Pancreas (tissue), 10 donors: ENCODE measurements at places on chromosomes 3 and 15. TPM values are rescaled to one million over a fixed set of nuclear protein-coding genes. Genes with fewer than 3 reads are reported as not detected.

PARP15 gene
- polyA plus RNA-seq, result 0.80 TPM

- H3K36me3 ChIP-seq, result no peaks in the 10 kb centered on the region
- no peak for DNase-seq
- H3K27ac ChIP-seq, result no peak overlapping the region
- H3K4me3 ChIP-seq, result no peak overlapping the region
- no peaks in the 10 kb centered on the region for H3K4me1 ChIP-seq
Measured at GRCh38 chr3:159229116-159229680, 427.3 kb downstream of the MFSD1 start.

BFSP2 gene
- polyA plus RNA-seq, result not detected

TTLL13 gene
- 2.4 TPM for polyA plus RNA-seq

DNA sequence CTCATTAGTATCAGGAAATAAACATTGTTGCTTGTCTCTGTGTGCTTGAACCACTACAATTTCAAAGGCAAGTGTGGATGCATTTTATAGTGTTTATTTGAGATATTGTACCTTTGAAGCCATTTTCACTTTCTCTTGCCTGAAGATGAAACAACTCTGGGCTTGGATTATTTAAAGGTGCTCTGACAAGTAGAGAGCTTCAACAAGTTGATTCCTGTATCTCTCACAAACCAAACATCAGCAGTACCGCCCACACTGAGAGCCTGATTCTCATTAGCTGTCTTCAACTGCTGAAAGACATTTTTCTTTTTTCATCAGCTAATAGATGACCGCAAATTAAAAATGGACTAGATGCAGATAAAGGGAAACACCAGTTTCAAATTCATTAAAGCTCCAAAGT is 806 bp upstream of the CERS3 start:
- DNase-seq, result no peak
- no peak overlapping the region for H3K27ac ChIP-seq
- H3K27me3 ChIP-seq, result no peaks in the 10 kb centered on the region
- no peak overlapping the region for H3K4me3 ChIP-seq
- no peaks in the 10 kb centered on the region for H3K36me3 ChIP-seq

DNA sequence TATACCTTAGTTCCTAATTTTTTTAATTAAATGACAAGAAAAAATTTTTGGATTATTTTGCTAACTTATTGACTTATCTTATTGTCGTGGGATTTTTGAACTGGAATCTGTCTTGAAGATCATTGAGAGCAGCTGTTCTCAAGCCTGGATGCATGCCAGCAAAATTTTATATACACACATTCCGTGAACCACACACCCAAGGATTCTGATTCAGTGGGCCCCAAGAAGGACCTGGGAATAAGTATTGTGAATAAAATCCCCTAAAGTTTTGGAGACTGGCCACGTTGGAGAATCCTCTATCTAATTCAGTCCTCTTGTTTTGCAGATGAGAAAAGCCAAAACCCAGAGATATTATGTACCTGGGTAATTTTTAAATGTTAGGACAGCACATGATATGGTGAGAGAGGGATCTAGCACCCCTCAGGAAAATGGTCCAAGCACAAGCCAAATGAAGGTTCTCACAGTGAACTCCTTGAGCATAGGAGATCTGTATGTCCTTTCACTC is 55.2 kb downstream of the UNC13C start:
- DNase-seq, result no peak
- H3K27me3 ChIP-seq, result peaks cover 6% of the 10 kb centered on the region
- no peaks in the 10 kb centered on the region for H3K4me1 ChIP-seq

DNA sequence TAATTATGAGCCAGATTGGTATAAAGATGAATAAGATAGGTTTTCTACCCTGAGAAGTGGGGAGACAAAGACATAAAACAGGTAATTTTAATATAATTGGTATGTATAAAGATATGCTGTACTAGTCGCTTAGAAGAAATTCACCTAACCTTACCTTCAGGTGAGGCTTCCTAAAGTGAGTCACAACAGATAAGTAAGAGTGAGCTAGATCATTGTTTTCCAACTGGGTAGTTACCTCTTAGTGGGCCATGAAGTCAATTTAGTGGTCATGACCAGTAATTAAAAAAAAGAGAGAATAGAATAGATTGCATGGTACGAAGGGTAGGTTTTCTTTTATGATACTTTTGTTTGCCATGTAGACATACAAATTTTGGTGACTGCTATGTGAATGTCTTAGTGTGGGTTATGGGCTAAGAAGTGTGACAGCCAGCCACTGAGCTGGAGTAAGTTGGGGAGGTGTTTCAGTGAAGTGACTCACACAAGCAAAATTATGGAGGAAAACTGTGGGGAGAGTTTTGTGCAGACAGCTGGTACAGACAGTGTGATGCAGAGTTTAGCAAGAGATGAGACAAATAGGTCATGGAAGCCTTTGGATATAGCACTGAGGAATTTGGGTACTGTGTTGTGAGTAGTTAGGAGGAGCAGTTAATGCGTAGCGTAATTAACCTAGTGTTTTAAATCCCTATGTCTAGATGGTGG is 8.2 kb downstream of the TRNT1 start:
- DNase-seq, result no peak
- H3K27ac ChIP-seq, result no peak overlapping the region
- no peaks in the 10 kb centered on the region for H3K36me3 ChIP-seq
- no peaks in the 10 kb centered on the region for H3K4me1 ChIP-seq

DNA sequence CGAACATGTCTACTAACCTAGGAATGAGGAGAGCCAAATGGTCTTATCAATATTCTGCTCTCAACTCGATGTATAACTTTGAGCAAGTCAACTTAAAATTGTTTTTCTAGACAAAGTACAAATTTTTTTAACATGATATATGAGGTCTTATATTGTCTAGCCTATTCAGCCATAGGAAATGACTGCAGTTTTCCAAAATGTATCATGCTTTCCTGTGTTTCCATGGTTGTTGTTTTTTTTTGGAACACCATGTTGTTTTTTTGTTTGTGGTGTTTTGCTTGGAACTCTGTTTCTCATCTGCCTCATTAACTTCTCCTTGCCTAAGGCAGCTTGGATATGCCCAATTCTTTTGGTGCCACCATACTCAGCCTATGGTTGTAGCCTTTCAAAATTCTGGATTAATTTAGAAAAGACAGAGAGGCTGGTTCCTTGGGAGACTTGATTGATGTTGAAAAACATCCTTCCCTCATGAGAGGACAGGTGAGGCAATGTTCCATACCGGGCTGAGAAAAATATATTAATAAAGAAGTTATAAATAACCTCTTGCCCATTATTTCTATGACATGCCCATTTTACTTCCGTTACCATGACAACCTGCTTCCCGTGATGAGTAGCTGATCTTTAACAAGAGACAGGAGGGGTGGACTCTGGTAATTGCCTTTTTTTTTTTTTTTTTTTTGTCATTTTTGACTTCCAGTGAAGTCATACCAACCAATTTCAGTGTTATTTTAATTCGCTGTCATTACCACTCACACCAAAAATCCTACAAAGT is 687.9 kb upstream of the GRM7 start:
- no peaks in the 10 kb centered on the region for H3K4me1 ChIP-seq
- no peak for DNase-seq
- no peaks in the 10 kb centered on the region for H3K36me3 ChIP-seq
- no peak overlapping the region for H3K27ac ChIP-seq

TMEM44 gene
- polyA plus RNA-seq, result 7.4 TPM
